Non-pigmented ciliary epithelial cell (primary cell): ENCODE measurements at places on chromosomes 1 and 21.

- DNase-seq = no peak
These were observed 63.9 kb downstream of the LTN1 start for GRCh38 chr21:28928578-28929420.

DNA sequence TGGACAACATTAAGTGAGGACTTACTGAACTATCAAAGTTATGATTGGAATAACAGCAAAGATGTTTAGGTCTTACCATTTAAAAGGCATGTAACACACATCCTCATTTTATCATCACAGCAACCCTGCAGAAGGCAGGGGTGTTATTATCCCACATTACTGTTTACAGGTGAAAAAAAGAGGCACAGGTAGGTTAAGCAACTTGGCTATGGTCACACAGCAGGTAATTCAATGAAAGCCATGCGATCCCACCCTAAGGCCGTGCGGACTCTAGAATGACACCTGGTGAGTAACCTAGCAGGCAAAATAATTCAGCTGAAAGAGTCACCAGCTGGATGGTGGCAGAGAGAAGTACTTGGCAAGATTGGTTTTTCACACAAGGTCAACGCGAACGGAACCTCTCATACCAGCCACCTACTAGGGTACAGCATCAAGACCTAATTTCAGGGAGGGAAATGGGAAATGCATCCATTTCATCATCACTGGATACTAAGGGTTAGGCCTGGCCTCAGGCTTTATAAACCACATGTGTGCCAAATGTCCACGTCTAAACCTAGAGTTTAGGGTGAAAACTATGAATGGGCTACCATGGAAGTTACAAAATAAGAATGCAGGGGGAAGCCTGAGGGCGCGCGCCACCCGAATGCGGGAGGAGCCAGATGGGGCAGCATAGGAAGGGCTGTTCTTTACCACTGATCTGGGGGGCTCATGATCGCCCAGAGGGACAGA, 85.3 kb downstream of the SLC66A1 start:
- no peak for DNase-seq

DNA sequence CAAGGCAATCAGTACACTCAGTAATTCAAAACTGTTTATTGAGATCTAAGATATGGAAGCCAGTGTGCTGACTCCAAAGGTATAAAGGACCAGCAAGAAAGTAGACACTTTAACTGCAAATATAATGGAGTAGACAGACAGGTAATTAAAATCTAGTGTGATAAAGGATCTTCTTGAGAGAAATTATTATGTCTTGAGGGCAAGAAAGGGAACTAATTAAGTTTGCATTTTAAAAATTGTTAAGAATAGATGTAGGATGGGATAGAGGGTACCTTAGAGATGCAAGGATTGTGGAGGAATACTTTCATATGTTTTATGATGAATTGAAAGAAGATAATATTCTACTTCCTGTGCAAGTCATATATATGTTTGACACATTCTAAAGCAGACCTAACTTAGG, 825.3 kb downstream of the LTN1 start:
- DNase-seq = no peak

DNA sequence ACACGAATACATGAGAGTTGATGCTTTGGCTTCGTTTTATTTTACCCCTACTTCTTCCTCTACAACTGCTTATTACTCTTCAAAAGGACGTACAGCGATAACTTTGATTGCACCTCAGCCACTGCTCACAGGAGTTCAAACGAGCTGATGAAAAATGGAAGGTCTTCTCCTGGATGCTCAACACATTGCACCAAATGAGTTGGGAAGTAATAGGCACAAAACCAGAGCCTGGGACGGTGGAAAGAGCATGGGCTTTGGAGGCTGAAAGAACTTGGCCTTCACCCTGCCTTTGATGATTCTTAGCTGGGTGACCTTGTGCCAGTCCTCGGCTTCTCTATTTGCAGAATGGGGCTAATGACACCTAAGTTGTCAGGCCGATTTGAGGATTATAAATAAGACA, 4.8 kb downstream of the CD53 start:
- no peak for DNase-seq

- DNase-seq = no peak
These were observed 33.2 kb downstream of the SLC45A1 start for GRCh38 chr1:8350914-8351684.

DNA sequence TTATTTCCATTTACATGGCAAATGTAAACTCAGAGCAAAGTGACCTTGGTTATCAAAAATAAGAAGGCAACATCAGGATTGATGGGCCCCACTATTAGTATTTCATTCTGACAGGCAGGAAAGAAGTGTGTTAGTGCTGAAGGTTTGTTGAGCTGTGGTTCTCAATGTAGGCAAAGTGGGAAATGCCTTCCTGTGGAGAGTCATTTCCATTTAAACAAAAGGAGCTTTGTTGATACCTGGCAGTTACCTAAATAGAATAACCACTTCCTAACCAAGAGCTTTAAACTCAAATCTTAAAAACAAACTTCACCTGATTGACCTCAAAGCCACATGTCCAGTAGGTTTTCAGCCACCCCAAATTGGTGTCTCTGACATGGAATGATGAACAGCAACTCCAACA, 579.9 kb upstream of the BEND5 start:
- DNase-seq = no peak

- DNase-seq = no peak
These were observed 676 bp upstream of the CTTNBP2NL start for GRCh38 chr1:112395256-112395820.

GRCh38 chr1:227561241-227561907, 2.0 kb upstream of the ZNF678 start:
- DNase-seq = no peak

GRCh38 chr1:193216920-193217319, 30.5 kb upstream of the B3GALT2 start:
- DNase-seq = no peak

DNA sequence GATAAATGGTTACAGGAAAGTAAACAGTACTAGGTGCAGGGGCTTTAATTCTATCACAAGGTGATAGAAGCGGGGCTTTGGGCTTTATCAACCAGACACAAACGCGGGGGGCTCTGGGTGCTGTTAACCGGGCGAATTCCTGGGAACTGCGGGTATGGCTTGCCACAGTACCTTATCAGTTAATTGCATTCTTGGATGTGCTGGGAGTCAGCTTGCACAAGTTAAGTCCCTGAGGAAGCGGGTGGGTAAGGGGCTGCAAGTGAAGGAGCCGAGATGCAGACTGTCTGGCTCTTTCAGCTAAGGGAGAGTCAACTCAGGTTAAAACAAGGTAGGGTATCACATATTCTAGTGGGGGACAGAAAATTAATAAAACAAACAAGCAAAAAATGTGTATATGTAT, 661 bp downstream of the GBP4 start:
- no peak for DNase-seq

DNA sequence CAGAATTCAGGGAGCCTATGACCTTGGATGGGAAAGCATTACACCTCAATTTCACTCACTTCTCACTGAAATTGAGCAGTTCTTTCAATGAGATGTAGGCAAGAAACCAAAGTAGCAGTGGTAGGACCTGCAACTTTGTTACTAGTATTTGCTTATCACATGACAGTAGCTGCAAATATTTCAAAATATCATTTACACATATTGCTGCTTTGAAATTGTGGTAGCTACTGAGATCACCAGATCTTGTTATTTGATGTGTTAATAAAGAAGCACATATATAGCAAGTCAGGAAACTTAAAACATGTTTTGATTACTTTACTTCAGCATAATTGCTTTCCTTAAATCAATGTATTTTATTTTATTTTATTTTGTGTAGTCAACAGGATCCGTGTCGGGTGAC, 12.9 kb downstream of the LDLRAD2 start:
- no peak for DNase-seq

GRCh38 chr1:29602203-29602602, 365.9 kb downstream of the PTPRU start:
- no peak for DNase-seq

DNA sequence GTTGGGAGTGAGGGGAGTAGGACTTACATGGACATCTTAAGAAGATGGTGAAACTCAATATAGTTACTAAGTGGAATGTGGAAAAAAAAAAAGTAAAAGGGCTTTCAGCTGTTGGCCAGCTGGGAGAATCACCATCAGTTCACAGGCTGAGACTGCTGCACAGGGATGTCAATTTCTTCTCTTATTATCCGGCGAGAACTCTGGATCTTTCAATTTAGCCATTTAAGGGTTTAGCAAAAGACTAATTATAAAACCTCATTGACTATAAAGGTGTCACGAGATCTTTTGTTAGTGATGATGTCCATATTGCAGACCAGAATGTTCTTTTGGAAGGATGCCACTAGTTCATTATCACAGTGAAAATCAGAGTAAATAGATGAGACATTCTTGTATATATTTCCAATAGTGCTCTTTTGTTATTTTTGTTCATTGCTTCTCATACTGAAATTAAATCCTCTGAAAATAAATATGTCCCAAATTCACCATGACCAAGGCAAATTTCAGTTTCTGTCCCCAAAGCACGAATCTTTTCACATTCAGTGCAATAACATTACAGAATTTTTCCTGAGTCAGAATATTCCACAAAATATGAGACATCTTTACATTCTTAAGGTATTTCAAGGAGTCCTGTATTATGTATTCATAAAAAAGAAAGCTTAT, 266.1 kb downstream of the DNM3 start:
- DNase-seq = no peak

DNA sequence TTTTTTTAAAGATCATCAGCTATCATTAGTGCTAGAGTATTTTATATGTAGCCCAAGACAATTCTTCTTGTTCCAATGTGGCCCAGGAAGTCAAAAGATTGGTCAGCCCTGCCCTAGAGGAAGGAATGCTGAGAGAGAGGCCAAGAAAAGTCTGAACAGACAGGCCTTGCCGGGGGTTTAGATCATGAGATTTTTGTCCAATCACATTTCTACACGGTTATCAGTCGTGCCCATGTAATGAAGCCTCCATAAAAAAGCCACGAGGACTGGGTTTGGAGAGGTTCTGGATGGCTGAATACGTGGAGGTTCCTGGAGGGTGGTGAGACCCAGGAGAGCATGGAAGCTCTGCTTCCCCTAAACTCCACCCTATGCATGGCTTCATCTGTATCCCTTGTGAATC, 24.3 kb upstream of the ENO1 start:
- DNase-seq = no peak

- DNase-seq = no peak
These were observed 126.6 kb downstream of the C1orf21 start for GRCh38 chr1:184513421-184513820.

DNA sequence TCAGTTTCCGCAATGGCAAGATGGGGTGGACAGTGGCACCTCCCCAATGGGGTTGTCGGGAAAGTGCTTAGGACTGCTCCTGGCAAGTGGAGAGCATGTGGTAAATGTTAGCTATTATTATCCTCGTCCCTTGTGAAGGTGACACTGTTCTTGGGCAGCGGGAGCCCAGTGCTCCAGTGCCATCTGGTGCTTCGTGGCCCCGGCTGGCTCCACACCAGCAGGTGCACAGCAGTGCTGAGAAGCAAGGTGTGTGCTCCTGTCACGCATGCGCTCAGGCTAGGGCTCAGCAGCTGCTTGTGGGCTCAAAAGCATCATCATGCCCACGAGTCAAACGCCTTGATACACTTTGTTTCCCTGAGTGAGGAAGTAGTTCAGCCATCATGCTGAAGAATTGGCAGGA, 24.9 kb upstream of the KCNC4 start:
- DNase-seq = no peak

DNA sequence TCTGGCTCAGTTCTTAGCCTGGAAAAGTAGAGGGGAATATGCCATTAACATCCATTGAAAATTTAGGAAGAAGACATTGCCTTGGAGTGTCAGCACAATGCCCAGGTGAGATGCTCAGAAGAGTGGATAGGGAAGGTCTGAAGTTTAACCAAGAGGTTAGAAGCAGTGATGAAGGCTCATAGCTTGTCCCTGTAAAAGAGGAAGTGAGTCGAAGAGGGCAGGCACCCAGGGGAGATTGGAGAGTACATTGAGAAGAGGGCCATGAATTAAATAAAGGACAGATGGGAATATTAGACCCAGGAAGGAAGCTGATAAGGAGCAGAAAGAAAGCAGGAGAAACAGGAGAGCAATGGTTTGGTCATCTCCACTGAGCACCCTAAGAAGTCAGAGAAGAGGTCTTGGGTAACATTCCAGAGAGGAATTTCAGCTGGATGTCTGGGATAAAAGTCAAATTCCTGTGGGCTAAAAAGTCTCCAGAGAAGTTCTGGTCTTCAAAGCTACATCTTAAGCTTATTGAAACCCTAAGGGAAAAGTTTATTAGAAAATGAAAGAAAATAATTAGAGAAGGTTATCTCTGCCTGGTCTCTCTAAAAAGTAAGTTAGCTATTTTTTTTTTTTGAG, 17.3 kb downstream of the C8B start:
- no peak for DNase-seq

DNA sequence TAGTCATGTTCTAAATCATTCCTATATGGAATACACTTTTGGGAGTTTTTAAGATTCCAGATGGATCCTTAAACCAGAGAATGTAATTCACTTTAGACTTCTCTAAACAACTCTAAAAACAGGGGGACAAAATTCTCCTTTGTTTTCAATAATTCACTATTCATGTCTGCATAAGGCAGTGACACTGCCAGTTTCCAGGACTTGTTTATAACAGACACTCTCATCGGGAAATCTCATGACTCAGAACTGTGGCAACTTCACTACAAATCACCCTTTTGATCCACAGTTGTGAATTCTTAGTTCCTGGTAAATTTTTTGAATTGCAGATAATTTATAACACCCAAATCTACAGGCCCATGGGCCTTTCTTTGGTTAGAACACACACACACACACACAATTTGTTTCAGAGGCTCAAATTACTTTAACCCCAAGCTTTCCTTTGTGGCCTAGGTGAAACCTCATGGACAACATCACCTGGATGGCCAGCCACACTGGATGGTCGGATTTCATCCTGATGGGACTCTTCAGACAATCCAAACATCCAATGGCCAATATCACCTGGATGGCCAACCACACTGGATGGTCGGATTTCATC, at the start of gene OR2T4:
Gene OR2T4, plus strand, starts transcription at position 545 of the 595 bp plus-strand sequence. Its CDS starts 0 bp downstream, at position 545.
- DNase-seq = no peak

DNA sequence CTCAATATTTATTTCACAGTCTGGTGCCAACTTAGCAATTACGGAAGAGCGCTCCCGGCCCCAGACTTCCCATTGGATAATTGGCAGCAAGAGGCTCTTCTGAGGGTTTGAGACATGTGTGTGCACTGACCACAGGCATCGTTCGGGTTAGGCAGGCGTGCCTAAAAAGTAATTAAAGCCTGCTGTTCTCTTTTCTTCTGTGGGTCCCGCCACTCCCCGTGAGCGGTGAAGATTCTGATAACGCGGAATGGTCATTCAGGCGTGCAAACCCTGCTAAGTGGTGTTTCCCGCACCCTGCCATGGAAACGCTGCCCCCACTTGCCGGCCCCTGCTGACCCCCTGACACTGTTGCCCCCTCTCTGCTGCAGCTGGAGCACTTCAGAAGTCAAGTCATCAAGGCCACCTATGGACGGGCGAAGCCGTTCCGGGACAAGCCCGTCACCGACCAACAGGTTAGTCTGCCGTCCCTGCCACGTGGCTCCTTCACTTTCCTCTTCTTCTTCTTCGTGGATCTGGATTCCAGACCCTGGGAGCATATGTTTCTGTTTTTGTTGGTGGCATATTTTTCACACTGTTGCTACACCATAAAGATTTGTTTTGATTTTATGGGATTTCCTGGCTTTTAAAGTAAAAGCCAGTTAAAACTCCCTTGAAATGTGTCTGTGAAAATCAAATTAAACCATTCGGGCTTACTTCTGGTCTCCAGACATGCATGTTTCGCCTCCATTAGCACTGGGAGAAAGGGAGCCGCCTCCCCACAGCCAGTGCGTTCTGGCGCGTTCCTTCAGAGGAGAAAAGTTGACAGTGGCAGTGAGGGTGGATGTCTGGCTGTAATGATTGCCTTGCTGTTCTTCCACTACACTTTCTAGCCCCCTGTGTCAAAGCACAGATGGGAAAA, 79.9 kb downstream of the FHAD1 start:
- DNase-seq = no peak
